Articular chondrocyte of knee joint (primary cell): ENCODE measurements at places on chromosomes 7 and 10. TPM values are rescaled to one million over a fixed set of nuclear protein-coding genes. Genes with fewer than 3 reads are reported as not detected.

Gene NODAL
- not detected in 2 replicates for total RNA-seq

Gene PLAU
- 40.5 and 42.2 TPM in 2 replicates for total RNA-seq

Gene C10orf95
- total RNA-seq = not detected in 2 replicates

Gene RAB19
- 0.22 TPM in 1 of 2 replicates, not detected in the other for total RNA-seq

Gene COL13A1
- total RNA-seq = 0.43 TPM in 1 of 2 replicates, not detected in the other

Gene FGFR2
- total RNA-seq = 53.6 and 64.0 TPM in 2 replicates

Gene TMEM139
- 0.11 TPM in 1 of 2 replicates, not detected in the other for total RNA-seq

Gene CYP3A5
- 5.7 and 10.1 TPM in 2 replicates for total RNA-seq

Gene PNLIPRP2
- not detected in 2 replicates for total RNA-seq

Gene PRPS1L1
- 0.32 TPM in 1 of 2 replicates, not detected in the other for total RNA-seq

Gene FBXO24
- 0.13 and 0.43 TPM in 2 replicates for total RNA-seq

Gene IGFBP1
- total RNA-seq = 9.3 and 20.5 TPM in 2 replicates

Gene NUTM2B
- total RNA-seq = under 0.01 and 0.54 TPM in 2 replicates

Gene IFIT1
- total RNA-seq = 33.3 and 45.0 TPM in 2 replicates

Gene CEP41
- 12.4 and 13.3 TPM in 2 replicates for total RNA-seq

Gene FFAR4
- not detected in 2 replicates for total RNA-seq

Gene ANKIB1
- total RNA-seq = 94.9 and 113 TPM in 2 replicates

Gene RPEL1
- 0.11 and 0.13 TPM in 2 replicates for total RNA-seq

Gene CADPS2
- total RNA-seq = 27.3 and 27.6 TPM in 2 replicates

Gene UPF2
- 14.5 and 17.1 TPM in 2 replicates for total RNA-seq

Gene HGF
- 0.13 and 0.65 TPM in 2 replicates for total RNA-seq

Gene IKZF1
- total RNA-seq = not detected in 2 replicates

Gene LRMDA
- total RNA-seq = 9.5 and 19.7 TPM in 2 replicates

Gene WDR86
- total RNA-seq = 6.1 and 9.0 TPM in 2 replicates
